Airway epithelial cell (primary cell): ENCODE measurements at places on chromosomes 3 and 15. TPM values are rescaled to one million over a fixed set of nuclear protein-coding genes. Genes with fewer than 3 reads are reported as not detected.

Gene GOLGA6L10
- 0.42 TPM in 1 of 2 replicates, not detected in the other for total RNA-seq

Gene NR1I2
- not detected in 2 replicates for total RNA-seq

Gene STRC
- 0.14 TPM in 1 of 2 replicates, not detected in the other for total RNA-seq

Gene FES
- total RNA-seq: 1.8 and 4.4 TPM in 2 replicates

Gene ADAMTS7
- 0.98 and 1.6 TPM in 2 replicates for total RNA-seq

Gene GPR62
- total RNA-seq: 0.23 TPM in 1 of 2 replicates, not detected in the other

Gene FRMD5
- 1.5 and 2.9 TPM in 2 replicates for total RNA-seq

Gene CYP11A1
- 0.70 TPM in 1 of 2 replicates, not detected in the other for total RNA-seq

Gene ZDHHC19
- not detected in 2 replicates for total RNA-seq

Gene RNU5B-1
- total RNA-seq: not detected in 2 replicates

Gene STRIT1
- total RNA-seq: not detected in 2 replicates

Gene CCDC54
- not detected in 2 replicates for total RNA-seq

Gene CLDN18
- total RNA-seq: not detected in 2 replicates
